Caudate nucleus (tissue), 63 donors: ENCODE measurements at places on chromosomes 12 and 14.

DNA sequence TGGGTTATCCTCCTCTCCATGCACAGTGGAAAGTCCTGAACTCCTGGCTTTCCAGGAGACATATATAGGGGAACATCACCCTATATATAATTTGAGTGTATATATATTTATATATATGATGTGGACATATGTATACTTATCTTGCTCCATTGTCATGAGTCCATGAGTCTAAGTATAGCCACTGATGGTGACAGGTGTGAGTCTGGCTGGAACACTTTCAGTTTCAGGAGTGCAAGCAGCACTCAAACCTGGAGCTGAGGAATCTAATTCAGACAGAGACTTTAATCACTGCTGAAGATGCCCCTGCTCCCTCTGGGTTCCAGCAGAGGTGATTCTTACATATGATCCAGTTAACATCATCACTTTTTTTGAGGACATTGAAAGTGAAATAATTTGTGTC lies 4.4 kb downstream of the SSTR1 start:
- no peak for DNase-seq

DNA sequence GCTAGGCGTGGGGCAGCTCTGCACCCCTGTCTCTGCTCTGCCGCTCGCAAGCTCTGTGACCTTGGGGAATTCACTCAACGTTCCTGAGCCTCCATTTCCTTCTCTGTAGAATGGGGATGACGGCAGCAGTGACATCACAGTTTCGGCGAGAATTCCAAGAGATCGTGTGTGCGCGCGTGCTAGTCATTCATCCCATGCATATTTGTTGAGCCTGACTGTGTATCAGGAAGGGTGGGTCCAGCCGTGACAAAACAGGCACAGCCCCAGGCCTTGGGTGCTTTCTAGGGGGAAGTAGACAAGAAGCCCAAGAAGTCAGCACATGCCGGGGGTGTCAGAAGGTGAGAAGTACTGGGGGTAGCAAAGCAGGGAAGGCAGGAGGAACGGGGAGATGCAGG lies 145.6 kb upstream of the NCOR2 start:
- no peak for DNase-seq

- no peak for DNase-seq
Measured at GRCh38 chr12:69240631-69240995, 1.2 kb downstream of the CPSF6 start.

DNA sequence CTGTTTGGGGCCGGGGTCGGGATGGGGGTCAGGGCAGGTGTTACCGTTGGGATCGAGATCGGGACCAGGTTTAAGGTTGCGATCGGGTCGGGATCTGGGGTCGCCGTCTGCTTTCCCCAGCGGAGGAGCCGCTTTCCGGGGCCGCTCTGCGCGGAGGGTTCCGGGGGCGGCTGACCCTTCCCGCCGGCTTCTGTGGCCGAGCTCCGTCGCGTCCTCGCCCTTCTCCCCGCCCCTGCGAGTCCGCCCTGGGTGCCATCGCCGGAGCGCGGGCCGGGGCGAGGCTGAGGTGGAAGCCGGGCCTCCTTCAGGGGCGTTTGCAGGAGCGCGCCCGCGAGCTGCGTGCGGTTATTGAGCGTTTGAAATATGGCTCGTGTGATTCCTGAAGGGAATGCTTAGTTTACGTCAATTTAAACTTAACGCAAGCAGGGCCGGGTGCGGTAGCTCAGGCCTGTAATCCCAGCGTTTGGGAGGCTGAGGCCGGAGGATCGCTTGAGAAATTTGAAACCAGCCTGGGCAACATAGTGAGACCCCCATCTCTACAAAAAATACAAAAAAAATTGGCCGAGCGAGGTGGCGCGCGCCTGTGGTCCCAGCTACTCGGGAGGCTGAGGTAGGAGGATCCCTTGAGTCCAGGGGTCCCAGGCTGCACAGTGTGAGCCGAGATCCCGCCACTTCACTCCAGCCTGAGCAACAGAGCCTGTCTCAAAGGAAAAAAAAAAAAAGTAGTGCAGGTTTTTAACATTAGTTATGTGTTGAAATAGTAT lies 620 bp downstream of the PGAM5 start:
- no peak for DNase-seq

DNA sequence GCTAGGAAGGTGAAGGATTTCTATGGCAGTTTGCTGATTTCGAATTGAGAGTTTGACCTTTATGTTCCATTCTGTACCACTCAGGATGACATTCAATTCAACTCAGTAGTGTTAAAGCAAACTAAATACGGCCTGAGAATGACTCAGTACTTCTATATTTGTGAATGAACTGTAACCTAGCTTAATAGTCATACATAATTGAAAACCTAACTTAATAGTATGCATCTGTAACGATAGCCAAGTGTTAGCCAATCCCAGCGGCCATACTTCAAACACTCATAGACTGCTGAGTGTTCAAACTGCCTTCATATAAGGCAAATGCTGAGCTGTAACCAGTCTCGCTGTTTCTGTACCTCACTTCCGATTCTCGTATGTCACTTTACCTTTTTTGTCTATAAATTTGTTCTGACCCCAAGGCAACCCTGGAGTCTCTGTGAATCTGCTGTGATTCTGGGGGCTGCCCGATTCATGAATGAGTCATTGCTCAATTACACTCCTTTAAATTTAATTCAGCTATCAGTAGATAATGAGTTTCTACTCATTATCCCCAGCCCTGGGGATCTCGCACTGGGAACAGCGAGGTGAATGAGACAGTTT lies 98.5 kb upstream of the SLC24A4 start:
- no peak for DNase-seq

- no peak for DNase-seq
Measured at GRCh38 chr12:61011767-61012423, 1248.3 kb upstream of the USP15 start.

- no peak for DNase-seq
Measured at GRCh38 chr12:26786865-26787514, 46.0 kb downstream of the ITPR2 start.

DNA sequence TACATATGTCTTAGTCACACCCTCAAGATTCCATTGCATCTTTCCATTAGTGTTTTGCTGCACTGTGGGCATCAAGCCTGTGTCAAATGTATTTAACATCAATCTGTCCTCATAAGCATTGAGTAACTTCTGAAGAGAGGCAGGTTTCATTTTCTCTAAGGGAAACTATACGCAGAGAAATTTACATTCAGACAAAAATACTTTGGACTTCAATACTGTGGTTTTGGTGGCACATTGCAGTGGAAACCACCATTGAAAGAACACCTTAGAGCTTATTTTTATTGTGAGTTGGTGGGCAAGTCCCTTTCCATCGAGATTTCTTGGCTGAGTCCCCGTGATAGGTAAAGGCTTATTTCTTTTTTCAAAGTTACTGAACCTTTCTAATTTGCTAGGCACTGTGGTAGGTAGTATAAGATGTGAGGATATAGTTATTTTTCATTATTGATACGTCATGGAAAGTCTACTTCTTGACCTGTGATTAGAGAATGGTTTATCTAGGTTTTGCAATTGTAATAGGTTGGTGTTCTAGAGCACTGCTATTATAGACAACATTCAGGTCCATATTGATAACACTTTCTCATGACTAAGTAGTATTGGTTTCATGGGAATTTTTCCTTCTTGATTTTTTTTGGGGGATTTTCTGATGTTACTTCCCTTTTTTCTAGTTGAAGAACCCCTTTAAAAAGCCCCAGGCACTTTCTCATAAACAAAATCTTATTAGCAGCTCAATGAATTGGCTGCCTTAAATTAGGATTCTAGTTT lies 81.9 kb downstream of the CFAP54 start:
- no peak for DNase-seq

- peak; percentile 69 for DNase-seq
Measured at GRCh38 chr12:58920102-58920960, at the start of gene LRIG3. TSS of gene LRIG3 (minus strand) at chr12:58920504. CDS start at chr12:58920235, 269 bp downstream.

GRCh38 chr12:42770261-42770660 lies 180.7 kb upstream of the PRICKLE1 start:
- DNase-seq: no peak

DNA sequence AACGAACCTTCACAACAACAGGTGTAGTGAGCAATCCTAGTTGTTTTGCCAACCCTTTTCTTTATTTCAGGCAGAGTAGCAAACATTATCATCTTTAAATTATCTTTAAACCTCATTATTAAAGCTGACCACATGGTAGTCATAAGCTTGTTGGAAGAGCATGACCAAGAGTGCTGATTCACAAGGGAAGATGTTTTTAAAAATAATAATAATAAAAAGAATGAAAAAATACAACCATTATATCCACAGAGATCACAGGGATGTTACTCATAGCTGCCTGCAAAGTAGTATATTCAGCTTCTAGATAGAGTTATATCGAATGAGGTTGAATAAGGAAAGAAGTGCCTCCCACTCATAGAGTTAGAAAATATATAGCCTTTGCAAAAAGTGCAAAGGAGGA lies 101.0 kb upstream of the FLRT2 start:
- DNase-seq: no peak

DNA sequence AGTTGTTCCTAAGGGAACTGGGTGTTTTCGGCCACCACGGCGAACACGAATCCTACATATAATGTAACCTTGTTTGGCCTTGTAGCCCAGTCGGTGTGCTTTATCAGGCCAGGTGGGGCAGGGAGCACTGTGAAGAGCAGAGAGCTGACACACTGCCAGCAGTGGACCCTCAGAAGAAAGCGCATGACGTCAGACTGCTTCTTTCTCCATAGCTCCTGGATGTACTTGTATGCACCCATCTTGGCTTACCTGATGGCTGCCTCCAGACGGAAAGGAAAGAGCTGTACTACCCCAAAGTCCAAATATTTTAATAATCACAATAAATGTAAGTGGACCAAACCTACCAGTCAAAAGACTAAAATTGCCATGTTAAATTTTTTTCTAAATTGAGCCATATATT lies 31.3 kb upstream of the GSC start:
- DNase-seq: no peak

DNA sequence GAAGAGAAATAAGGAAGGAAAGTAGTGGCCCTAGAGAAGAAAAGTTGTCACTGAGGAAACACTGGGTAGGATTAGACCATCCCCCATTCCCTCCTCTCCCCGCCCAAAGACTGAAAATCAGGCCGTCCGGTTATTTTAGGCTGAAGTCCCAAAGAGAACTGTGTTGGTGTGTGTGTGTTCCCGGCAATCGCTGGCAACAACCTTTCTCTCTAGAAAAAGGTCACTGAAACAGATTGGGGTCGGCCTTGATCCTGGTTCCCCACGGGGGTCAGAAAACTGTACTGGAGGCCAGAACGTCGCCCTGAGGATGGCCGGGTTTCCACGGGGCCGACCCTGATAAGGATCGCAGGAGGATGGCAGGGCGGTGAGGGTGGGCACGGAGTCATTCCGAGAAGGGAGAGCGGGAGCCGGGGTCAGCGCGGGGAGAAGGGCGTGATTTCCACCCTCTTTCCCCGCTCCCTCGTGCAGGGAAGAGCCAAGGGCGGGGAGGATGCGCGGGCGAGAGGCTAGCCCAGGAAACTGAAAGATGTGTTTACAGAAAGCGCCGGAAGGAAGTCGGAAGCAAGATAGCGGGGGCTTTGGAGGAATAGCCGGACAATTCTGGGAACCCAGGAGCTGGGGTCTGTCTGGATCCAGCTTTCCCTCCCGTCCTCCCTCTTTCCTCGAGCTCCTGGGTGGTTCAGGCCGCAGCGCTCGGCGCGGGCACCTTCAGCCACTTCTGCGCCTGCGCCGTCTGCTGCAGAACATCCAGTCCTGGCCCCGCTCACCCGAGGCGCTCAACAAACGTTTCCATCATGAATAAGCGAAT lies 25.3 kb upstream of the SPTLC2 start:
- DNase-seq: peak; percentile 40

GRCh38 chr12:66668311-66668710 lies 10.6 kb downstream of the GRIP1 start:
- no peak for DNase-seq

DNA sequence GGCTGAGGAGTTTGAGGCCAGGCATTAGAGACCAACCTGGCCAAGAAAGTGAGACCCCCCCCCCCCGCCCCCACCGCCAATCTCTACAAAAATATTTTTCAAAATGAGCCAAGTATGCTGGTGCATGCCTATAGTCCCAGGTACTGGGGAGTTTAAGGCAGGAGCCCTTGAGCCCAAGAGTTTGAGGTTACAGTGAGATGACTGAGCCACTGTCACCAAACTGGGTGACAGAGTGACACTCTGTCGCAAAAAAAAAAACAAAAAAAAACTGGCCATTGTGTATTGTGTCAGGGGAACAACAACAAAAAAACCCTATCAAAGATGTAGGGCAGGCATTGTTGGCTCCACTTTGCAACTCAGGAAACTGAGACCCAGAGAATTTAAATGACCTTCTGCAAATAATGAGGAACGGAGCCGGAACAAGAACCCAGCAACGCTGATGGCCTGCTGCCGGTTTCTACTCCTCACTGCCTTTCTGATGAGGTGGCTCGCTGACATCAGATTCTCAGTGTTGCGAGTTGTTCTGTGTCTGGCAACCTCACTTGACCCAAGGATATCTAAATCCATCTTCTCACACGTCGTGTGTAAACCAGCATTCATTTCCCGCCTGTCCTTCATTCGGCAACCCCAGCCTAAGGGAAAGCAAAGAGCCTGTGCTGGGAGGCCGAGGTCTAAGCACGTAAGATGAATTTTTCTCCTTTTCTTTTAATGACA lies 195.2 kb upstream of the CRY1 start:
- DNase-seq: no peak

DNA sequence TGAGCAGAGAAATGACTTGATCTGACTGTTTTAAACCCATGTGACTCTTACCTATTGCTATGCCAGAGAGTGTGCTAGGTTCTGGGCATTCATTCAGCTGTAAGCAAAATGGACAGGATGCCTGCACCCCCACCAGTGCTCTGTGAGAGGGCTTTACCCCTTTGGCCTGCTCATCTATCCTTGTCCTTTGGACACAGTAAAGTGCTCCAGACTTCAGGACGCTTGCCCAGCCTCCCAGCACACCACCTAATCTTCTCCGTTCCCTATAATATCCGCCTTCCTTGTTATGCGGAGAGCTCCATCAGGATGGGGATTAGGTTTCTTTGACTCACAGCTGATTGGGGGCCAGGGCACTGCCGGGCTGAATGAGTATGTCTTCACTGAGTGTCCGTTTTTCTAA lies 4.4 kb upstream of the ZNF839 start:
- DNase-seq: no peak

DNA sequence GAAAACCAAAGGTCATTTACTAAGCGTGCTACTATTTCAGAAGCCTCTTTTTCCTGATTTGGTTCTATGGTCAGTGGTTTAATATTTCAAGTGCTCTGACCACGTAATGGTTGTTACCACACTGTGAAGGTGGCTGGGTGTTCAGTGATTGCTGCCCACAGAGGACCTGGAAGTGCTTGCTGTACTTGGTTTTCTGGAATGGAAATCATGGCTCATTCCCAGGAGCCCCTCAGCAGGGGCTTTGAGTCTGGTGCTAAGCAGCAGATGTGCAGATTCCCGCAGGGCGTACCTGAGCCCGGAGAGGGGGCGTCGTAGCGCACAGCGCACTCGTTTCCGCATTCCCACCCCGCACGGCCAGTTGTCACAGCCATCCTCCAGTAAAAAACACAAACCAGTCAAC lies 50.5 kb downstream of the TRAF3 start:
- no peak for DNase-seq

GRCh38 chr12:3655328-3655900 lies 97.5 kb downstream of the CRACR2A start:
- peak; percentile 2 for DNase-seq

DNA sequence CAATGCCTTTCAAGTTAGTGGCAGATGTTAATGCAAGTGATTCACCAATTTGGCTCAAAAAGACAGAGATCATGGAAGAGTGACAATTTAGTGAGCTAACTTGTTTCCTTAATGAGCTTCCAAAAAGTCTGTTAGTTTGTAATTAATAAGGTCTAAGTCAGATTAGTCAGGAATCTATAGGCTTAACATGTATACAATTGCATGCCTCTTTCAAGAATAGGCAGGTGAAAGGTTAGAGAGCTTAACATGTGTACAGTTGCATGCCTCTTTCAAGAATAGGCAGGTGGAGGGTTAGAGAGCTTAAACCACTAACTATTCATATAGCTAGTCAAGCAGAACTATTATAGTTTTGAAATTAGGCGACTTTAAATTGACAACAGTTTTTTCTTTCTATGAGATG lies 663.8 kb downstream of the C12orf50 start:
- no peak for DNase-seq
